Activated T-helper 17 cell treated with anti-CD3 and anti-CD28 coated beads, Interleukin-2, amount 50 U/mL, for 72 hours (primary cell): ENCODE measurements at places on chromosomes 3 and 15. TPM values are rescaled to one million over a fixed set of nuclear protein-coding genes. Genes with fewer than 3 reads are reported as not detected.

Gene PYGO1
- total RNA-seq: not detected

Gene COLQ
- 6.1 TPM for total RNA-seq

Gene PCSK6
- total RNA-seq: 0.56 TPM

Gene FOXB1
- 1.1 TPM for total RNA-seq

Gene RNF7
- total RNA-seq: 80.2 TPM

Gene NAA50
- total RNA-seq: 62.1 TPM

Gene THAP10
- 0.90 TPM for total RNA-seq

Gene CYP1A2
- not detected for total RNA-seq

Gene PPP2R3A
- 0.79 TPM for total RNA-seq

Gene TJP1
- total RNA-seq: not detected

Gene NUP210
- total RNA-seq: 146 TPM

- ATAC-seq: no peak
Measured at GRCh38 chr3:159273608-159274007, 471.8 kb downstream of the MFSD1 start.

GRCh38 chr15:74421302-74422245 is 12.2 kb downstream of the SEMA7A start:
- no peak for ATAC-seq

DNA sequence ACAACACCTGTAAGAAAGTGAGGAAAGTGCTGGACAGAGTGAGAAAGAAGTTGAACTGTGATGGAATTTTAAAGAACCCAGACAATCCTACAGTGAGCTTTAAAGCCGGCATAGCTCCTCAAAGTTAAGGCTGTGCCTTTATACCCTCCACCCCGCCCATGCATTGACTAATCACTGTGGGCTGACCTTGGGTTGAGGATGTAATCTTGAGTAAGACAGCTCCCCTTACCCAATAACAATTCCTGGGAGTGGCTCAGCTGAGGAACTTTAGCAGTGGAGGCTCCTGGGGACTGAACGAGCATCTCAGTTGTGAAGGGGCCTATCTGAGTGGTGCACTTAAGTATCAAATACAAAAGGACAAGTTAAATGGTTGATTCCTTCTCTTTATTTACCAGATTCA is 35.7 kb upstream of the ZNF770 start:
- ATAC-seq: no peak

- ATAC-seq: peak; percentile 43
Measured at GRCh38 chr3:178084938-178085816, 451.1 kb upstream of the KCNMB2 start.

GRCh38 chr3:66493458-66494099 is 7.2 kb downstream of the LRIG1 start:
- no peak for ATAC-seq

GRCh38 chr15:33159726-33160453 is 34.6 kb downstream of the FMN1 start:
- ATAC-seq: peak; percentile 41

- no peak for ATAC-seq
Measured at GRCh38 chr3:155995525-155996370, 124.6 kb upstream of the KCNAB1 start.

- no peak for ATAC-seq
Measured at GRCh38 chr15:89391685-89392257, 57.1 kb upstream of the POLG start.

- ATAC-seq: no peak
Measured at GRCh38 chr15:80536231-80536630, 132.0 kb downstream of the ARNT2 start.

GRCh38 chr15:45023659-45024225 is 747 bp downstream of the SORD start:
- ATAC-seq: no peak

DNA sequence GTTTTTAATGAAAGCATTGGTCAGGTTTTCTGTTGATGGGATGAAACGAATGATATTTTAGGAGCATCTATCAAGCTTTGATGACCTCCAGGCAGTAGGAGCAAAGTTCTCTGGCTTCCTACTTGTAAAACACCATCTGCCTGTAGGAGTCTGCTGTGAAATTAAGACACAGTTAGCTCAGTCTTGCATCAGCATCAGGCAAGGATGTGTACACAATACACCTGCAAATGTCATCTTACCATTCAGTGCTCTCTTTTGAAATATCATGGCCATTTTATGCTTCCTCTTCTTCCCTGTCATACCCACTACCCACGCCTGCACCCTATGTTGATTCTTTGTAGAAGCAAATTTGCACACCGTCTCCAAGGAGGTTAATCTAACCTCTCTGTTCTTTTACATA is 38.2 kb downstream of the B3GALNT1 start:
- ATAC-seq: no peak

DNA sequence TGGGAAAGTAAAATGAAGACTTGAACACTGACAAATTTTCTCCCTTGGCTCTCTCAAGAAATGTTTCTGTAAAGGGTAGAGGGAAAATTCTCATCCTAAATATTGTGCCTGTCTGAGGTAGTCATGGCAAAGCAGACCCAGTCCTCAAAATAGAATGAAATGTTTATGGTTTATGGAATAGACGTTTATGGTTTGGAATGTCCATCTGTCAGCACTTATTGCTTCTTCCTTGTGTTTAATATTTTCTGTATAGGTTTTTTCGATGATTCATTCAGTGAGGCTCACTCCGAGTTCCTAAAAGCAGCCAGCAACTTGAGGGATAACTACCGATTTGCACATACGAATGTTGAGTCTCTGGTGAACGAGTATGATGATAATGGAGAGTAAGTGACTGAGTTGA is 13.9 kb downstream of the ELL3 start:
- no peak for ATAC-seq

DNA sequence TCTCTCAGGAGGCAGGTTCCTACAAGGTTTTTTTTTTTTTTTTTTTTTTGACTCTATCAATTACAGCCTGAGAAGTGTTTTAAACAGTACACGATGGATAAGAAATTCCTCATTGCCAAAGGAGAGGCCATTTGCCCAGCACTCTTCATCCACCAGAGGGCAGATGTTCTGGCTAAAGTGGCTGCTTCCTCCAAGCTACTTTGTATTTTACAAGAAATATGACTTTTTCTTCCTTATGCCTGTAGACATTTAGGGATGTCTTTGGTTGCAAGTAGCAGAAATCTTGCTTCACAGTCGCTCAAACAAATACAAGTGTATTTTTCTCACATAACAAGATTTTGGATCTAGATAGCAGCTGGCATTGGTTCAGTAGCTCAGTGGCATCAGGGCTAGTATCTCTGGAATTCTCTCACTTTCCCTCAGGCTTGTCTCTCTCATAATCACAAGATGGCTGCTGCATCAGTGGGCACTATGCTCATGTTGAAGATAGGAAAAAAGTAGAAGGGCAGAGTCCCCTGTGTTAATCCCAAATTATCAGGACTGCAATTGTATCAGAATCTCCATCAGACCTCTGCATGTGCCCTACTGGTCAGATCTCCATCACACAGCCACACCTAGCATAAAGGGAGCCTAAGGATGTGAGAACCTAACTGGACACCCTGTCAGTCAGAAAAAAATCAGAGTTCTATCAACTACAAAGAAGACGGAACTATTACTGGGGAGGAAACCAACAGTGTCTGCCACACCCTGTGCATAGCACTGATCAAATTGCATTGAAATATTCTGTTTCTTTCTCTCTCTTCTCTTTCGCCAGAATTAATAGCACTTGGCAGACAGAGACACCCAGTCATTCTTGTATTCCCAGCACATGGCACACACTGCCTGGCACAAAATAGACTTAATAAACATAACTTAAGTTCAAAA is 138.9 kb upstream of the COL8A1 start:
- ATAC-seq: no peak

DNA sequence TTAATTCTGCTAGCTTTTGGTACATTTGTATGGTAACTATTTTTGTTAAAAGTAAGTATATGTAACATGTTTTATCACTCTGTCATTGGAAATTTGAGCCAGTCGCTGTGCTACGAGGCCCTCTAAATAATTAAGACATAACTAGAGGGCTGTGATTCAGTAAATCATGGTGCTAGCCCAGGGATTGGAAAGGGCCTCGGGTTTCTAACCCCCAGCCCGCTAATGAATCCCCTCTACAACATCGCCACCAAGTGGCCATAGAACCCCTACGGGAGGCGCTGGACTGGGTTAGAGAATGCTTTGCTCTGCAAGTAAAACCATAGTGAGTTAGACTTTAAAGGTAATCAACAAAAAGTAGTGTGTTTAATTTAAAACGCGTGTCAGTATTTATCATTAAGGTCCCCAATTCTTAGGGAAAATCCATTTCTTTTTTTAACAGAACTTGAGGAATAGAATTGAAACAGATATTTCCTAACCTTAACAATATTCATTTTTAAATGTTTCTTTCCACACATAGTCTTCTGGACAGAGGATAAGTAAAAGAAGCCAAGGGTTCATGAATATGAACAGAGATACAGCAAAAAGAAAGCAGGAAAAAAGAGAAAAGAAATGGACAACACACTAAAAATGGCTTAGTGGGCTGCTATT is 744.7 kb downstream of the EPHA3 start:
- ATAC-seq: no peak

DNA sequence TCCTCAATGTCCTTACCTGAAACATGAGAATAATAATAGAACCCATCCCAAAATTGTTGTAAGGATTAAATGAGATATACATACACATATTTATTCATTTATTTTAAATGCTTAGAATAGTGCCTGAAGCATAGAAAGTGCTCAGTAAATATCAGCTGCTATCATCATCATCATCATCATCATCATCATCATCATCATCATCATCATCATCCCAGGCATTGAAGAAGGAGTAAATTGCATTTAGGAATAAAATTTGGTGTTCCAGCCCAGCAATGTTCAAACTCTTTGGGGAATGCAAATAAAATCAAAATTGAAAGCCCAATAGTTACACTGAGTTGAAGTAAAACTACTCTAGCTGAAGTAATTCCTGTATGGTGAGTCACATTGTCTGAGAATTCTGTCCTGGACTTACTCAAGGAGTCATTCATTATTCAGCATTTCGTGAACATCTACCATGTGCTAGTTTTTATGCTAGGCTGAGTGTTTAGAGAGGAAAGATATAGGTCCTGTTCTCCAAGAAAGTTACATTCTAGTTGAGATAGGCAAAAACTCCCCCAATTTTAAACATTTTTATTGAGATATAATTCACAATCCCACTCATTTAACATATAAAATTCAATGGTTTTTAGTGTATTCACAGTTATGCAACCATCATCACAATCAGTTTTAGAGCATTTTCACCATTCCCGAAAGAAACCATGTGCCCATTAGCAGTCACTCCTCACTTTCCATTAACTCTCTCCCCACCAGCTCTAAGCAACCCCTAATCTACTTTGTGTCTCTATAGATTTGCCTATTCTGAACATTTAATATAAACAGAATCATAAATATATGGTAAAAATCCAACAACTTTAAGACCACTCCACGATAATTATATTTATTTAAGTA is 107.2 kb downstream of the FRMD5 start:
- ATAC-seq: no peak

DNA sequence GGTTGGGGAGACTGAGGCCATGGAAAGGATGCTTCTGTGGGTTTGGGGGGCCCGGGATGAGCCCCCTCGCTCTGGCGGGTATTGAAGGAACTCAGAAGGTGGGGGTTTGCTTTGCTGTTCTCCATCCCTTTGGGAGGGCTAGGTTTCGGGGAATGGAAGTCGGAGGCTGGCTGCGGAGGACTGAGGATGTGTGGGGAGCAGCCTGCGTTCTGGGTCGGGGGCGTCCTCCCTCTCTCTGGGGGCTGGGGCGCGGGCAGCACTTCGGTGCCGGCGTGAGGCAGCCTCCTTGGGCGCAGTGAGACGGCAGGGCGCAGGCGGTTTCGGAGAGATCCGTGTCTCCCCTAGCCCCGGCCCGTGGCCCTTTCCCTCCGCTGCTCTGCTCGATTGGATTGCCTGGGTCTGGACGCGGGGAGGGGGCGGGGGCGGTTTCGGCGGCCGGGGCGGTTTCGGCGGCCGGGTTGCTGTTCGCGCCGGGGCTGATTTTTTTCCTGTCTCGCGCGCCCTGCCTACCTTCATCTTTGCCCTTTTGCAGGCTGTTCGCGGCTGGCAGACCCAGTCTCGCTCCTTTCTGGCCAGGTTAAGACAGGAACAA is 1.4 kb downstream of the PTPRG start:
- ATAC-seq: no peak
